ENCODE measurements at places on chromosomes 5 and 9.

DNA sequence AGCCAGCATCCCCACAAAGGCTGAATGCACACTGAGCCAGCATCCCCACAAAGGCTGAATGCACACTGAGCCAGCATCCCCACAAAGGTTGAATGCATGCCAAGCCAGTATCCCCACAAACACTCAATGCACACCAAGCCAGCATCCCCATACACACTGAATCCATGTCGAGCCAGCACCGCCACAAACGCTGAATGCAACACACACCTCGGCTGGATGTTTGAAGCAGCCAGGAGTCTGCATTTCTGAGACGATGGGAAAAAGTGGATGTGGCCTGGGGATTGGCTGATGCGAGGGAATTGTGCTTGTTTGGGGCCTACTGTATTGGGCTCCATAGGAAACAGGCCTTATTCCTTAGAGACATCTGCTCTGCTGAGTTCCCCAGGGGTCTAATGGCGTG is 30.9 kb upstream of the CEP72 start:
- no peak for ATAC-seq

DNA sequence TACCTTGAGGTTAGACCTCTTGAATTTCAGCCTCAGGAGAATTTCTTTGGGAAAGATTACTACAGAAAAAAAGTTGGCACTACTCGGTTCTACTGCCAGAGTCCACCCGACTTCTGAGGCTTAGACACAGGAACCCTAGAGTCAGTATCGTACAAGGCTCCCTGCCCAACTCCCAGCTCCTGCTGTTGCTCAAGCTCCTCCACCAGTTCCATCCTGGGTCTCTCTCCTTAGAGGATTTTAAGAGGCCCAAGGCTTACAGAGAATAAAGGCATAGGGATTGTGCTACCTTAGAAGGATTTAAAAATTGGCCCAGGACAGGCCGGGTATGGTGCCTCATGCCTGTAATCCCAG is 29.0 kb upstream of the SSBP2 start:
- no peak for ATAC-seq

GRCh38 chr5:148125641-148126040 is 42.7 kb upstream of the SPINK14 start:
- no peak for ATAC-seq

- ATAC-seq, result no peak
These were observed 9.9 kb downstream of the NPM1 start for GRCh38 chr5:171397599-171397998.

DNA sequence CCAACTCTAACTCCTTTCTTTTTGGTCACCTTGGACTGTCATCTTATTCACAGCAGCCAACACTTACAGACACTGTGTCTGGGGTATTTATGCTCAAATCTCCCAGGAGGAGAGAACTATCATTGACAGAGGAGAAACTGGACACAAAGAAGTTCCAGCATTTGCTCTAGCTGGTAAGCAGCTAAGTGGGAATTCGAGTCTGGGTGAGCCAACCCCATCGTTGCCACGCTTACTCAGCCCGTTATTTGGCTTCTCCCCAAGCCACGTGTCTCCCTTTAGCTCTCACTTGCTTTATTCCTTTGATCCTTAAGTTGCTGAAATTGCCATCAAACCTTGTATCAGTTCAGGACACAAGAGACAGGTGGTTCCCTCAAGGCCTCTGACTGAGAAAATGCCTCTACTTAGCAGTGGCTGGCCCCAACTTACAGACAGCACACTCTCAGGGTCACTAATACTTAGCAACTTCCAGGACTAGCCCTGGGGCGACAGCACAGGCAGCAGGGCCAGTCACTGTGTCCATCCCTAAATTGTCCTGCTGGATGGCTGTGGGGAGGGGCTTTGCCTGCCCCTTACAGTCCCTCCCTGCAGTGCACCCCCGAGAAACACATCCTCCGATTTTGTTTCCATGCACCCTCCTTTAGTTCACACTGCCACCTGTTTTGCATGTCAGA is 1.4 kb downstream of the SLC36A2 start:
- ATAC-seq, result no peak

- ATAC-seq, result no peak
These were observed 189.5 kb downstream of the LURAP1L start for GRCh38 chr9:12964271-12964670.

DNA sequence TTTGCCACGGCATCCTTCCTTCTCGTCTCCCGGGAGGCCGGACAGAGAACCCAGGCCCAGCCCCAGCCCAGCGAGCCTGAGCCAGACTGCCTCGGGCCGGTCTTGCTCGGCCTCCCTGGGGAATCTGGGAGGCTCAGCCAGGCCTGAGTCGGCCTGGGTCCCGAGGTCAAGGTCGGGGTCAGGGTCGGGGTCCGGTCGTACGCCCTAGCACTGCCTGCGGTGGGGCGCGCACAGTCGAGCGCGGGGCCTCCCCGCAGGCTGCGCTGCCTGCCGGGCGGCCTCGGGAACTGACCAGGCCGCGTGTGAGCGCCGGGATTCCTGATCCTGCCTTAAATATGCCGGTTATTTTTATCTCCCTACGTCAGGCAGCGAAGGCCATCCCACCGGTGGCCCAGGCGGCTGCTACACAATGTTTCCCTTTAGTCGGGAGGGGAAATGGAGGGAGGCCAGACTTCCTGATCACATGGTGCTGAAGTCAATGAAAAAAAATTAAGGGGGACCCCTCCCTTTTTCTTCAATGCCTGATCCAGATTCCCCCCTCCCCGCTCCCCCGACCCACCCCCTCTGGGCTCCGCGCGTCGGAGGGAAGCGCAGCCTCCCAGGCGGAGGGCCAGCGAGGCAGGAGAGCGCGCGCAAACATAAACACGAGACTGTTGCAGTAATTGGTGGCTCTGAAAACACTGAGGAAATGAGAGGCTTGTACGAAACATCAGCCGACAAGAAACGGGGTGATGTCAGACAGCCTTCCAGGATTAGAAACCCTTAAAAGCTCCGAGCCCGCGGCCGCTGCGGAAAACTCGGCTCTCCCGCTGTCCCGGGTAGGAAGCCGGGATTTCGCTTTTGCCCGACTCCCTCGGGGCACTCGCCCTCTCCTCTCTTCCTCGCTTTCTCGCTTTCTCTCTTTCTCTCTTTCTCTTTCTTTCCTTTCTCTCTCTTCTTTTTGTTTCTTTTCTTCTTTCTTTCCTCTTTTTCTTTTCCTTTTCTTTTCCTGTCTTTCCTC is 148.2 kb upstream of the KLF4 start:
- peak; percentile 47 for ATAC-seq

- peak; percentile 73 for ATAC-seq
These were observed 710 bp upstream of the PIP5KL1 start for GRCh38 chr9:127931092-127931881.

- ATAC-seq, result no peak
These were observed 70.6 kb downstream of the C9orf50 start for GRCh38 chr9:129550199-129550839.

DNA sequence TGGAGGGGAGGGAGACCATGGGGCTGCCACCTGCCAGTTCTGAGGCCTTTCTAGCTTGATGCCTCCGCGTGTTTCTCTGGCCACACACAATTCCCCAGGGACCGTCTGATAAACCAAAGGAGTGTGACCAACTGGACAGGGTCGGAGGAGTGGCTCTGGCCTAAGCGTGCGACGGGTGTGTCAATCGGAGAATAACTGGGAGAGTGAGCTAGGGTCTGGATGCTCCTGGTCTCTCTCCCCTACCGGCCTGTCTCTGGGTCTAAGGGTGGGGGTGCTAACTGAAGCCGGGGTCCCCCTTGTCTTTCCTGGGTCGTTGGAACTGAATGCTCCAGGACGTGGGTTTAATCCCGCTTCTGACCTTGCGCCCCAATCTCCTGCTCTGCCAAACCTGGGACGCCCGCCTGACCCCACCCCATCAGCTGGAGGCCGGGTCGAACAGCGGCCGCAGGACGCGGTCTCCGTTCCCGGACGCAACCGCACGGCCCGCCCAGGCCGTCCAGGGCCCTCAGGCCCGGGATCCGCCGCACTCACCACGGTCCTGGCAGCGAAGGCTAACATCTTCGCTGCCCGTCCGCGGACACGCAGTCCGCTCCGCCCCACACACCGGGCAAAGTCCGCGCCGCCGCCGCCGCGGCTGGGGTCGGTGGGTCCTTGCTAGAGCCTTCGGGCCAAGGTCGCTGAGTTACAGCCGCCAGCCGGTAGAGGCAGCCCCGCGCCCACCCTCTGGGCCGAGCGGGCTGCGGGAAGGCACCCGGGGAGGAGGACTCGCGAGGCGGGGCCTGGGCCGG is 447 bp downstream of the CRAT start:
- ATAC-seq, result no peak

DNA sequence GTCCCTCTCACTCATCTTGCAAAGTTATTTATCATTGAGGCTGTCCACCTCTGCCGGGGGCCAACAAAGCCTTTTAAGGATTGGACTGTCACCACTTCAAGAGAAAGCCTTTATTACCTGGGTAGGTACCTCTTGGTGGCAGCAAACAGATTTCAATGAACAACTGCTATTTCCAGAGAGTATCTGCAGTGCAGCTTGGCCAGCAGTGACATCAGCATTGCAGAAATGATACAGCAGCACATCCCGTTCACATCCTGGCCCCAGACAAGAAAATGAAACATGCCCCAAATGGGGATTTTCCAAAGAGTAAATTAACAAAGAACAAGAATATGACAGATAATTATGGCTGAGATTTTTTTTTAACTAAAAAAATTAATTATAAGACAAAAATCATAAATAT is 2.3 kb upstream of the SPATA6L start:
- no peak for ATAC-seq

DNA sequence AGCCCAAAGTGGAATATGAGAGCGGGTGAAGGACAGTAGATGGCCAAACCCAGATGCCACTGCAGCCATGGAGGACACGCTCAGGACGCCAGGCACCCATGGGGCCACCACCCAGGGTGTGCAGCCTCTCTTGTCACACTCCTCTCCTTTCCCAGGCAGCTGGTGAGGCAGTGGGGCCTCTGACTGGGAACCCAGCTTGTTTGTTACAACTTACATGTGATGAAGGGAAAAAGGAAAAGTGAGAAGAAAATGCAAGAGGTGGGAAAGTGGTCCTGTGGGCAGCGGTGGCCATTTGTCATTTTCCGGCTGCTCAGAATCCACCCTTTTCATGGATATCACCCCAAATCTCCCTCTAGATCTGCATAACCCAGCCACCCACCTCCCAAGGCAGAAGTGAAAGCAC is 62.7 kb upstream of the UNC5A start:
- no peak for ATAC-seq

DNA sequence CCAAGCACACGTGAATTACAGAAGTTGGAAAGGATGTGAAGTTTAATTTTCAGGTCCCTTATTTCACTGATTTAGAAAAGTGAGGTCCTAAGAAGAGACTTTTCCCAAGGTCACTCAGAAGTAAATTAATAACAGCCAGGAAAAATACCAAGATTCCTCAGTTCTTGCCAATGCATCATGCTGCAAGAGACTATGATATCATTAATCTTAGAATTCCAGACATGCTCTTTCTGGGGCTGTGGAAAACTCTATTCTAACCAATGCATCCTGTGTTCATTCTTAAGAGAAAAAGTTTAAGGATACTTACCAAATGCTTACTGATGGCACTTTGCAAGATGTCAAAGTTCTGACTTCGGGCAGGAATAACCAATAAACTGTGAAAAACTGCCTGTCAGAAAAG is 42.8 kb downstream of the TEX10 start:
- no peak for ATAC-seq

- ATAC-seq, result no peak
These were observed 6.1 kb downstream of the SCAI start for GRCh38 chr9:125137200-125137599.

DNA sequence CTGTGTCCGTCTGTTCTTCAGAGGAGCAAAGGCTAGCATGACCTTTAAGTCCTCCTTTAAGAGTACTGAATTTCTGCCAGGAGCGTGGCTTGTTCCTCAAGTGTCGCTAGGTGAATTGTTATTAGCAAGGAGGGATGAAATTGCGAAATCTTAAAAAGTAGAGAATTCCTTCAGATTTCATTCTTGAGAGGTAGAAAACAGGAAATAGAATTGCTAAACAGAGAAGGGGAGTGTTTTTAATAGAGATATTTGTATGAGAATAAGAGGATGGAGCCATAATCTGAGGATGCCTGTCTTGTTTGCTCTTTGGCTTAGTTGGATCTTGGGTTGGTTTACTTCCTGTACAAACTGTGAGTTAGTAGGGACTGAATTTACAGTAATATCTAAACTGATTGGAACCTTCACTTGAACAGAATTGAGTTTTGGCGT is 39.2 kb downstream of the EXOSC2 start:
- no peak for ATAC-seq

- ATAC-seq, result no peak
These were observed 18.0 kb downstream of the NEURL1B start for GRCh38 chr5:172658961-172659501.

DNA sequence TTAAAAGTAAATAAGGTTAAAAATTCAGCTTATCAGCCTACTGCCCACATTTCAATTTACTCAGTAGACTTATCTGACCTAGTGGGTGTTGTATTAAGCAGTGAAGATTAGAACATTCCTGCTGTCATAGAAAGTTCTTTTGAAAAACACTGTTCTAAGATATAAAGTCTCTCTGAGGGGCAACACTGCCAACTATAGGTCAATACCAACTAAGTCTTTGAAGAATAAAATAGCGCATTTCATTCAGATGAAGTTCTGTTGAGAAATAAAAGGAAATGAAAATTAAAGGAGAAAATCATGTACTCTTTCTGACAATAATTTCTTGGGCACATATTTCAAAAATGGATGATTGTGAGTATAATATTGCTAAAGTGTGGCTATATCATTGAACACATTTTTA is 86.8 kb downstream of the PTPRD start:
- ATAC-seq, result no peak

DNA sequence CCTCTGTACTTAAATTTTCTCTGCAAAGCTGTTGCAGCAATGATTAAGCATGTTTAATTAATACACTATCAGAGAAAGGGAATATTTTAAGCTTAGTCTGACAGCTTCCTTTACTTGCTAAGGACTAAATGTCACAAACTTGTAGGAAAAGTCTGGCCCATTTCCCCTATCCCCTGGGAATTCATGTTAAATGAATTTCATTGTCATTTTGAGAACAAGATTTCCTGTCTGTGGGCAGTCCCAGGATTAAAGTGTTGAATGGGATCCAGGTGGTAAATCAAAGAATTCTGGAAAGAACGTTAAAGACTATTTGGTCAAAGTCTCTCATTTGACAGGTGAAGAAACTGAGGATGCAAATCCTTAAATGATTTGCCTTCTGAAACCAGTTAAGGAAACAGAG is 214.8 kb downstream of the MPDZ start:
- no peak for ATAC-seq

DNA sequence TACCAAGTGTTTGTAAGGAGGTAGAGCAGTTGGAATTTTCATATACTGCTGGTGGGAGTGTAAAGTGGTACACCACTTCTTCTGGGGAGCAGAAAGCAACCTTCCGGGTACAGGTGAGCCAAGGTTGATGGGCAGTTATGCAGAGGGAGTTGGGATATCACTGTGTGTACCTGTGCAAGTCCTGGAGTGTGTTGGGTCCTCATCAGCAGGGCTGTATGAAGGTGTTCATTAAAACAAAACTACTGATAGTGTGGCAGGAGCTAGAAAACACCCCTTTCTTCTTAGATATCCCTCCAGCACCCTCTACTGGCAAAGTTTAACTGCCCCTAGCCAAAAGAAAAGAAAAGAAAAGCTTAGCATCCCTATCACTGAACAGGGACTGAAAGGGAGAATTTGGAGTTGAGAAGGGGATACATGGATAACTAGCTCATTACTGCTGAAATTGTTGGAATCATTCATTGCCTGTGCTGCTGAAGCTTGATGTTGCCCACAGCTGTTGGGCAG is 10.7 kb downstream of the MARCHF6 start:
- no peak for ATAC-seq

GRCh38 chr9:70580606-70581195 is 166.2 kb upstream of the KLF9 start:
- ATAC-seq, result no peak

Data from stimulated activated memory B cell treated with anti-CD40 and anti-IgM and Interleukin-4, amounts not matched to agents 10 μg/mL and 1 μg/mL and 100 μg/mL, for 72 hours (primary cell).